ENCODE measurements at places on chromosomes 6 and 20. TPM values are rescaled to one million over a fixed set of nuclear protein-coding genes. Genes with fewer than 3 reads are reported as not detected.

Gene C6orf141
- total RNA-seq: 0.86 TPM

- no peak for DNase-seq
These were observed 69.8 kb upstream of the SNX9 start for GRCh38 chr6:157753291-157753690.

- DNase-seq: no peak
These were observed 7.3 kb downstream of the RGS17 start for GRCh38 chr6:153123801-153124200.

Gene KIF25
- not detected for total RNA-seq

- peak; percentile 25 for DNase-seq
These were observed 25.4 kb downstream of the CDYL start for GRCh38 chr6:4801491-4802110.

DNA sequence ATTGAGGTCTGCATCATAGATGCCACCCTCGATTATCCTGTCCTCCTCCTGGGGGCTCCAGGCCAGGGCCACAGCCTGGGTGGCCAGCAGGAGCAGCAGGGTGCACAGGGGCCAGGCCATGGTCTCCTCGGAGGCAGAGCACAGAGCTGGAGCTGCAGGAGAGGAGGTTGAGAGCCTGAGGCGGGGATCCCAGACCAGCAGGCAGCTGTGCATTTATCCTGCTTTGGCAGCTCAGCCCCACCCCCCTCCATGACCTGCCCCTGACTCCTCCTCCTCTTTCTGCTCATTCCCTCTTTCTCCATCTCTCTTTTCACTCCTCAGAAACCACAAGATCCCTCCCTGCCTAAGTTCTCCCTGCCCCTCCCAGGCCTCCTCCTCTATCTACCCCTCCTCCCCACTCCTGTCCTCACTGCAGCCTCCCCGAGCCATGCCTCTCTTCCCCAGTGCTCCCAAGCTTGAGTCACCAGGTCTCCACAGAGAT is at the start of gene CST2:
CST2 (minus strand) TSS at position 189 of the 481 bp plus-strand sequence; CDS start at position 120, 69 bp downstream.
- no peak for DNase-seq

- no peak for DNase-seq
These were observed 12.5 kb upstream of the RALGAPB start for GRCh38 chr20:38460040-38460623.

Gene ADGB
- not detected for total RNA-seq

Gene PPIL6
- total RNA-seq: 0.43 TPM
